CD4-positive, alpha-beta T cell (primary cell): ENCODE measurements at places on chromosomes 16 and 17.

DNA sequence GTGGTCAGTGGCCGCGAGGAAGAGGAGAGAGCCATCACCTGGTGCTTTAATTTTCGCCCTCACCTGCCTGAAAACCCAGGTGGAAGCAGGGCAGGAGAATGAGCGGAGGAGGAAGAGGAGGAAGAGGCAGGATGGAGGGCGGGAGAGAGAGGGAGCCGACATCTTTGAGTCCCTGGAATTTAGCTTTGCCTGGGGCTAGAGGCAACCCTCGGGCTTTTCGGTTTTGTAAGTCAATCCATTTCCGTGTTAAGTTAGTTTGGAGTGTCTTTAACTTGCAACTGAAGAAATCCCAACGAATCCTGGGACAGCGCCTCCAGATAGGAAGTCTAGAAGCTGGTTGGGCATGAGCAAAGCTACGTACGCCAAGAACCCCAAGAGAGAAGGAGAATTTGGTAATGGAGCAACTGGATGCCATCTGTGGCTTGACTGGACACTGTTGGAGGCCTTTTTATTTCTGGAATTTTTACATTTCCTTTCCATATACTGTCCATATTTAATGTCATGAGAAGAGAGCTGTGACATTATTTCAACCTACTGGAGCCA lies 36.9 kb upstream of the ATP2A3 start:
- no peak for DNase-seq

GRCh38 chr17:30074730-30075129 lies 41.9 kb upstream of the NSRP1 start:
- DNase-seq, result no peak

- no peak for DNase-seq
Observed at GRCh38 chr17:40399185-40399584, 18.5 kb downstream of the TOP2A start.

GRCh38 chr16:78461496-78462287 lies 362.2 kb downstream of the WWOX start:
- no peak for DNase-seq

DNA sequence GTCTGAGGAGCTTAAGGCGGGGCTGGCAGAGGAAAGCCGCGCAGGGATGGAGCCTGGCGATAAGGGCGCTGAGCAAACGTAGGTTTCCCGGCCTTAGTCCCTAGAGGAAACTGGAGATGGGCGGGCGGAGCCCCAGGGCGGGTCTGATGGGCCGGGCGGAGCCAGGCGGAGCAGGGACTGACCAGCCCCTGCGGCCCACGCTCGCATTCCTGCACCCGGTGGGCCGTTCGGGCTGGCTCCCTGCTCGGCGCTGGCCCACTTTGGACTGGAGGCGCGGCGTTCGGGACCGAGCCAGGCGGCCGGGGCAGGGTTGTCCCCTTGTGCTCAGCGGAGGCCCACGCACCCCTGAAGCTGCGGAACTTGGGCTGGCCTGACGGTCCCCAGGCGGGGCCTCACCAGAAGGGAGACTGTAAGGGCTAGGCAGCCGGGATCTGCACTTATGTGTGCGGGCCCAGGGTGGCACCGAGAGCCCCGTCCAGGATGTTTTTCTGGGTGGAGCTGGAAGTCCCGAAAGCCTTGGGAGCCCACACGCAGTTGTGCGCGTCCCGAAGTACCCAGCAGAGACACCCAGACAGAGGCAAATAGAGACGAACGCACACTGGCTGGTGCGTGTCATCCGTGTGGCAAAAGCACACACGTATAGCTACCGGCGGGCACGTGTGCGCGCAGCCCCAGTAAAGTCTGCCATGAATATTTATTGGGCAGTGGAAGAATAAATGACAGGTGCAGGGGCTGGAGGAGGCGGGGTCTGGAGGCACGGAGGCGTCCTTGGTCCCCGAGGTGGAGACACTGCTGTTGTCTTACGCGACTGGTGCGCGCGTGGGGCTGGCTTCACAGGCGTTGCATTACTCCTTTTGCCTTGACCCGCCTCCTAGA lies 1.4 kb downstream of the PYDC1 start:
- peak; percentile 16 for DNase-seq

- DNase-seq, result no peak
Observed at GRCh38 chr16:86924537-86924936, 346.2 kb downstream of the FOXL1 start.

DNA sequence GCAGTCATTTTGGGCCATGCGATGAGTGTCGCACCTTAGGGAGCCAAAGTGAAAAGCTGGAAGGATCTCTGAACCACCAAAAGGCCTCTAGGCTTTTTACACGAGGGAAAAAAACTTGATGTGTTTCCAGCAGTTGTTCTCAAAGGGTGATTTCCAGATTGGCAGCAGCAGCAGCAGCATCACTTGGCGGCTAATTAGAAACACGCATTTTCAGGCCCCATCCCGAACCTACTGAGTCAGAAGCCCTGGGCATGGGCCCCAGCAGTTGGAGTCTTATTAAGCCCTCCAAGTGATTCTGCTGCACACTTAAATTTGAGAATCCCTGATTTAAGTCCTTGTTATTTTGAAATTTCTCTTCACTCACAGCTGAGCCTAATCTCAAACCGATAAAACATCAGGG lies 25.3 kb upstream of the PYY start:
- no peak for DNase-seq

- DNase-seq, result no peak
Observed at GRCh38 chr16:46753015-46753414, 4.9 kb upstream of the MYLK3 start.

DNA sequence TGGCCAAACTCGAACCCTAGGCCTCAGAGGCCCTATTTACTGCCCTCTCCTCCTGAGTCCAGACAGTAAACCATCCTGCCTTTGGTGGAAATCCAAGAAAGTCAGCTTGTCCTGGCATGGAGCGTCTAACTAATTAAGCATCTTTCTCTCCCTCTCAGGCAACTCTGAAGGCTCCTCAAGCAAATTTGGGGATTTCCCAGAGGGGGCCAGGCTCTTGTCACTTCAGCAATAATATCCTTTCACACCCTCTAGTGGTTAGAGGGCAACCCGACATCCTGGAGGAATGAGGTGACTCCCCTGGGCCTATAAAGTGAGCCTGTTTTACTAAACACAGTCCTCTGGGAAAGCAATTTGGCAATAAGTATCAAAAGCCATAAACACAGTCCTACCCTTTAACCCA lies 60.4 kb downstream of the NOG start:
- peak; percentile 64 for DNase-seq
